ENCODE measurements at places on chromosomes 7 and 10.

DNA sequence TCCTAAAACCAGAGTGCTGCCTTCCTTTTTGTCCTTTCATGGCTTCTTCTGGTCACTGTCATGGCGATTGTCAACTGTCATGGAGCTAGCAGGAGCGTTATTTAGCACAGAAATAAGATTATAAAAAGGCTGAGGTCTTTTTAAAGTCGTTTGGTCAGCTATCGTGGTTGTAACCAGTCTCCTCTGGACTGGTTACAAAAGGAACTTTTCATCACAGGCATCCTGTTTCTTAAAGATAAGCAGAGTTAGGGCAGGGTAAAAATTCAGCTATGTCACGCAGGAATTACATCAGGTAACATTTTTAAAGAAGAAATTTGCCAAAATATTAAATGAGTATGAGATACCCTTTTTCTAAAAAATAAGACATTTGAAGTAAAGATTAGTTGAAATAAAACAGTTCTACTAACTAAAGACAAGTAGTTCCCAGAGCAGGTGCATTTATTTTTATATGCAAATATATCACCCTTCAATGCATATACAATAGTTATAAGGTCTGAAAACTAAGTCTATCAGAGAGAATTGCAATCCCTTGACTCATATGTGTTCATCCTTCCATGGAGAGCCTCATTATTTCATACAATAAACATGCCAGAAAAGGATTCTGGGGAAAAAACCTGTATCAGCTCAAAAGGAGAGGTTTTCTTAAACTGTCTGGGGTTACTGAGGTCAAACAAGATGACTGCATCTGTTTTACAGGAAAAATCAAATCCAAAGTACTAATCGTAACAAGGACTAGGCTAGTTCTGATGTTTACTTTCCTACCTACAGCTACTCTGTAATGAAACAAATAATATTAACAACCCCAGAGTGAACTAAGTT is 20.9 kb downstream of the FAM24A start:
- DNase-seq, result no peak

DNA sequence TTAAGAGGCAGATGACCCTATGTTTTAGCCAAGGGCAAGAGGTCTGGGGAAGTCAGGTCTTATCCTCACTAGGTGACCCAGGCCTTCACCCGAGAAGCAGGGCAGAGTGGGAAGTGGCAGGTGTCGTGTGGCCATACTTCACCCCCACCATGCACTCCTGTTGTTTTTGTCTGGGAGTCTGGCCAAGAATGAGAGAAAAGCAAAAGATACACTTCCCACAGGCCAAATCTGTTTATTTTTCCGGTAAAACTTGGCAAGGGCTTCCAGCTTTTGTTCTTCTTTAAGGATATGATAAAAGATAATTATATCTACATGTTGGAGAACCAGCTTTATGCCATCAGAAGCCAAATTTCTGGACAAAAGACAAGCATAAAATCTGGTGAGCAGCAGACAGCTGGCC is 137.4 kb upstream of the CDC14C start:
- DNase-seq, result no peak

DNA sequence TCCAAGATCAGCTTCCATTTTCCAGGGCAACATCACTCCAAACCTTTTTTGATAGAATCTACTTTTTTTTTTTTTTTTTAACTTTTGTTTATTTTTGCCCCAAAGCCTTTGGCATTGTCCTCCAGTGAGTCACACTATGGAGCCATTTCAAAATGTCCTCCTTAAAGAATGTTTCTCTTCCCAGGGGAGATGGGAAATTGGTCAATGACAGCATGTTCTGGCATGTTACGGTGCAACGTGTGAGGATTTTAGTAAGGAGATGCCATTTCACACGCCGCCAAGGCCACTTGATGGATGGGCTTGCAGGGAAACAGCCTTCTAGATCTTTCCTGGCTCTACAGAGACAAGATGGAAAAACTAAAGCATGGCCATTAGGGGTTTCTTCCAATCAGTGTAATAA is 30.7 kb upstream of the TRIL start:
- no peak for DNase-seq

DNA sequence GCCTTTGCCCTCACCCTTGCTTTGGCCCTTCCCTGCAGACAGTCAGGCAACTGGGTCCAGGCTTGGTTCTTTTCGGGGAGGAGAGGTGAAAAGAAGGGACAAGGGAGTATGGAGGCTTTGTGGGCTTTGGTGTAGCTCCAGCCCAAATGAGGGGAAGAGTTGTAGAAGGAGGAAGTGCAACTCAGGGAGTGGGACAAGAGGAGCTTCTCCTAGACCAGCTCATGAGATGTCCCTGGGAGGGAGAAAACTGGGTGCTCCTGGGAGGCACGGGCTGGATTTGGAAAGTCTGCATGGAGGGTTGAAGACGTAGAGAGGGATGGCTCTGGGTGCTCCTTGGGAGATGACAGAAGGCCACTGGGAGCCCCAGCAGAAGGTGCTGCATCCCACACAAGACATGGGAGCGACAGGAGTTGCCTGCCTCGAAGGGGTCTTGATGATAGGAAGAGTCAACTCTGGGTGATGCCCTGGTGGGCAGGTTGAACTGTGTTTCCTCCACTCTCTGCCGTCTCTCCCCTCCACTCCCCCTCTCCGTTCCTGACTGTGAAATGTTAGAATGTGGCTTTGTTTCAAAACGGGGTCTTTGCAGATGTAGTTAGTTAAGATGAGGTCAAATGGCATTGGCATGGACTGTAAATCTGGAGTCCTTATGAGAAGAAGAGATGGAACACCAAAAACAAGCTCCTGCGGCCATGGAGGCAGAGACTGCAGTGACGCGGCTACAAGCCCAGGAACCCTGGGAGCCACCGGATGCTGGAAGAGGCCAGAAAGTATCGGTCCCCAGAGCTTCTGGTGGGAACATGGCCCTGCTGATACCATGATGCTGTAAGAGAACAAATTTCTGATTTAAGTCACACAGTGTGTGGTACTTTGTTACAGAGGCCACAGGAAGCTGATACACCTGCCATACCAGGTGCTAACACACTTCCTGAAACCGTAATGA is 298.5 kb downstream of the GLRX3 start:
- DNase-seq, result no peak

- DNase-seq, result no peak
Observed at GRCh38 chr7:134966691-134967090, 19.6 kb upstream of the AGBL3 start.

- DNase-seq, result no peak
Observed at GRCh38 chr7:90717296-90718060, 121.4 kb downstream of the CDK14 start.

- DNase-seq, result no peak
Observed at GRCh38 chr10:68301790-68302502, 29.9 kb upstream of the HNRNPH3 start.

DNA sequence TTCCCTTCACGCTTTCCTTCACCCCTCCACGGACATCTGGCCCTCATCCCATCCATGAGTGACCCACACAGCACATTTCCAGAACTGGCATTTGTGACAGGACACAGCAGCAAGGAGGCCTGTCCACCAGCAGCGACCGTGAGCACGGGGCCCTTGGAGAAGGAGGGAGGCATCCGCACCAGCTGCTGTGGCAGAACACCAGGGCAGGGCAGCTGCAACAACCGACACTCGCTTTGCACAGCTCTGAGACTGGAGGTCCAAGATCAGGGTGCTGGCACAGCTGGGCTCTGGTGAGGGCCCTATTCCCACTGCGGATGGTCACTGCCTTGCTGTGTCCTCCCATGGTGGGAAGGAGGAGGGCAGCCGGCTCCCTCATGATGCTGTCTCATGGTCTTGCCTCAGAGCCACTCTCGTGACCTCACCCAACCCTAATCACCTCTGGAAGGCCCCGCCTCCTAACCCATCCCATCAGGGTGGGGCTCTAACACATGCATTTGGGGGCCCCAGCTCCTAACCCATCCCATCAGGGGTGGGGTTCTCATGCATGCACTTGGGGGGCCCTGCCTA is 36.7 kb downstream of the PTPRN2 start:
- no peak for DNase-seq

DNA sequence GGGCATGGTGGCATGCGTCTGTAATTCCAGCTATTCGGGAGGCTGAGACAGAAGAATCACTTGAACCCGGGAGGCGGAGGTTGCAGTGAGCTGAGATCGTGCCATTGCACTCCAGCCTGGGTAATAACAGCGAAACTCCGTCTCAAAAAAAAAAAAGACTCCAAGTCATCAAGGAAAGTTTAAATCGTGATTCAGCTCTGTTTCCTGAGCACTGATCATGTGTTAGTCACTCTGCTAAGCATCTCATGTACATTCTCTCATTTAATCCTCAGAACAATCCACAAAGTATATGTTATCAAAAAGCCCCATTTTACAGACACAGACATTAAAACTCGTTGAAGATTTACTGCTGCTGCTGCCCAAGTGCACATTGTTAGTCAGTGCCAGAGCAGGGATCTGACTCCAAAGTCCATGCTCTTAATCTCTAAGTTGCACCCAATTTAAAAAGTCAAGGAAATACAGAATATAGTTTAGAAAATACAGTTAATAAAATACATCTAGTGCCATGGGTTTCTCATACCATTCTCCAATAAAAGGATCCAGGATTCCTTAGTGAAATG is 6.2 kb downstream of the PIK3AP1 start:
- DNase-seq, result no peak

DNA sequence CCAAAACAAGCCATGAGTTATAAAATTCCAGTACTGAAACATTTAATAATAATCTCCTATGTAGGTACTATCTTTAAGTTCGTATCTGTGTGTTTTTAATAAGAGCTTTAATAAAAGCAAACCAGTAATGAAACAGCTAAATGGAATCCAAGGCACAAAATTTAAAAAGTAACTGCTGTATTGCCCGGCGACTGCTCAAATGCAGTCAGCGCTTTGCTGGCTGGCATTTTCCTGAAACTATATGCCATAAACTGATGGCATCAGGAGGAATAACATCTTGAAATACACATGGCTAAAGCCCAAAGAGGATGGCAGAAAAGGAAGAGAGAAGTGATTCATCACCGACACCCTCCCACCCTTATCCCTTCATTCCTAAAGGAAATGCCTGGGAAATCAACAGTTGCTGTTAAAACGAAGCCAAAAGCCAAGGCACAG is 133.1 kb downstream of the CUBN start:
- no peak for DNase-seq

DNA sequence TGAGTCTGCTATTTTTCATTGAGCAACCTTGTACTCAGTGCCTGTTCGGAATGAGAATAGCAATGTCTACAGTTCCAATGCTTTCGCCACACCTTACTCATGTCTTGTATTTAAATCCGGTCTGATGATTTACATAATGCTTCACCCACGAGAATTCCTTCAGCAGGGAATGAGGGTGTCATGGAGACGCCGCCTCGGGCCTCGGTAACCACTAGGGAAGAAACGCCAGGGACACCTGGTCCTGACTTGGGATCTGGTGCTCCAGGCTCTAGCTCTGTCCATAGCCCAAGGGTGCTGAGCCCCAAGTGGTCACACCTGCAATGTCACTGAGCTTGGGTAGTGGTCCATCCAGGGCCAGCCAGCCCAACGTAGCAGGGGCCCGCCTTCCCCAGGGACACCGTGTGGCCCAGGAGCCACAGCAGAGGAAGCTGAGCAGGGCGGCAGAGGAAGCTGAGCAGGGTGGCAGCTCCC is 37.4 kb downstream of the PRKAG2 start:
- no peak for DNase-seq

GRCh38 chr10:44416936-44417335 is 32.0 kb upstream of the CXCL12 start:
- no peak for DNase-seq

DNA sequence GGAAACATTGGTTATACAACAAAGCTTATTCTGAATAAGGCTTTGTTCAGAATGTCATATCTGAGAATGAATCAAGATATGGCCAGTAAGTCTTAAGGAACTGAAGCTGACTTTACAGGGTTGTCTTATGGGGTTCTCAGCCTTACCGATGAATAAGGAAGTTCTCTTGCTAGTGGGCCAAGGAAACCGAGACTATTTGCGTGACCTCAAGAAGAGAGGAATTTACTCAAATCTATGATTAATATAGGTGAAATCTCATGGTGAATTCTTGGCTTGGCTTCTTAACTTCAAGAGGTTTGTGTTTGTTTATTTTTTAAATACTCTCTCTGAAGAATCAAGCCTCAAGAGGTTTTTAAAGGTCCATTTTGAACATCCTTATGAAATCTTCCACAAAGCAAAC is 4.7 kb upstream of the MRLN start:
- no peak for DNase-seq
